ENCODE measurements at places on chromosomes 5 and 9.

GRCh38 chr5:135560858-135561257 is 17.9 kb downstream of the CXCL14 start:
- peak; percentile 3 for DNase-seq

DNA sequence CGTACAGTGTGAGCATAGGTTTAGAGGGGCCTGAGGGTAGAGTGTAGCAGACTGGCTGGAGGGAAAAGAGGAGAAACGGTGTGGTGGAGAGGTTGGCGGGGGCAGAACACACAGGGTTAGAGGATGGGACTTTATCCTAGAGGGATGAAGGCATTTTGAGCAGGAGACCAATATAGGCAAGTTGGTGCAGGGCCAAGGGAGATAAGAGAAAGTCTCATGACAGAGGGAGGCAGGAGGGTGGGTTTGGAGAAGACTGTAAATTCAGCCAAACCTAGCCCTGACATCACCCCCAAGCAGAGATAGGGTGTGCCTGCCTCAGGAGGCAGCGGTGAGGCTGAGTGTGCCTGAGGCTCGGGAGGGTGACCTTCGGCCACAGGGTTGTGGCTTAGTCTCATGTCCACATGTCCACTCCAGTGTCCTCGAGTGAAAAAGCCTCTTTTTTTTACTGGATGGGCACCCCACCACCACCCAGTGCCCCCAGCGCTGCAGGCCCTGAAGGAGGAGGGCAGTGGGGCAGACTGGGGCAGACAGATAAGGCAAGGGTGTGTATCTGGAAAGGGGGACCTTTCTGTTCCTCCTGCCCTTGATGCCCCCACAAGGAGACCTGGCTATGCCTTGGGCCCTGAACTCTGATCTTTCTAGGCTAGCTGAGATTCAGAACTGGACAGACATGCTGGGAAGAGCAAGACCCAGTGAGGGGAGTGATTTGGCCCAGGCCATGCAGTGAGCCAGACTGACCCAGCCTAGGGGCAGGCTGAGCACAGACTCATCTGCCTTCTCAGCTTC is 108.7 kb downstream of the RGS3 start:
- no peak for DNase-seq

- no peak for DNase-seq
These were observed 1.2 kb upstream of the ADGRV1 start for GRCh38 chr5:90557391-90557790.

- no peak for DNase-seq
These were observed 724 bp downstream of the SGTB start for GRCh38 chr5:65721050-65721719.

DNA sequence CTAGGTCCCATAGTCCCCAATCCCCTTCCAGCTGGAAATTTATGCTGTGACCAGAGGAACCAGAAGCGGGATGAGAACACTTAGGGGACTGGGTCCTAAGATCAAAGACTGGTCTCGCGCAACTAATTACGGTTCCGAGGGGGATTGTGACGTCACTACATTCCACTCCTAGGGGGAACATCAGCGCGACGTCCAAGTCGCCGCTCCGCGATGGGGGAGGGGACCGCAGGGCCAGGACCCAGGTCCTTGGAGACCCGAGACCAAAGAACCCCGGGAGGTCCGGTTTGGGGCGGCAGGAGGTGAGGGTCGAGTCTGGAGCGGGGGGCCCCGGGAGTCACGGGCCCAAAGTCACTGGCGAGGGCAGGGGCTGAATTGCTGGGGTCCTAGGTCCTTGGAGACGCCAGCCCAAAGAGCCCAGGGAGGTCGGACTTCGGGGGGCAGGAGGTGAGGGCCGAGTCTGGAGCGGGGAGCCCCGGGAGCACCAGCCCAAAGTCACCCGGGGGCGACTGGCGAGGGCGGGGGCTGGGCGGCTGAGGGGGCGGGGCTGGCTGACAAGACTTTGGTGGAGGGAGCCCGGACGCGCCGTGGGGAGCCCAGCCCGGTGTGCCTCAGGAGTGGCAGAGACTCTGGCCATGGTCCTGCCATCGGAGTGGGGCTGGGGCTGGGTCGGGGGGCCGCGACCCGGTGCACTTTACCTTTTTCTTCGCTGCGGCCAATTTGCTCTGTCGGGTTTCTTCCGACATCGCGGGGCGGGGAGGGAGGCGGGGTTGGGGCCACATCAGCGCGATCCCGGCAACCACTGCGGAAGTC is at the start of gene GOLGA2:
GOLGA2 (minus strand) TSS at position 810 of the 810 bp plus-strand sequence; CDS start at position 779, 31 bp downstream.
- peak; percentile 72 for DNase-seq

DNA sequence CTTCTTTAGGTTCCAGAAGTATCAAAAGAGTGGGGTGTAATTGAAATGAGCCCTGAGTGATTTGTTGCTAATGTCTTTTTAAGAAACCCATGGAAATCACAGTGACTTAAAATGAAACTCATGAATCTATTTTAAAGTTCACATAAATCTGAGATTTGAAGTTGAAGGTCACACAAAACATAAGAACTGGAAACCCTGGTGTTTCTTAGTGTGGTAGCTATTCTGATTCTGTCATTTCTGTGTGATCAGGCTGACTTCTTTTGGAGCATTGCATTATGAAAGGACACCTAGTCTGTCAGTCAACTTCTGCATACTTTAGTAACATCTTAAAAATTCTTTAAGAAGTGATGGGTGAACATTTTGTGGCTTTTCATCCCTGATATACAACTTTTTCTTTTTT is 448.8 kb downstream of the TLE4 start:
- DNase-seq, result no peak

GRCh38 chr9:134923466-134923865 is 5.8 kb upstream of the FCN1 start:
- DNase-seq, result no peak

DNA sequence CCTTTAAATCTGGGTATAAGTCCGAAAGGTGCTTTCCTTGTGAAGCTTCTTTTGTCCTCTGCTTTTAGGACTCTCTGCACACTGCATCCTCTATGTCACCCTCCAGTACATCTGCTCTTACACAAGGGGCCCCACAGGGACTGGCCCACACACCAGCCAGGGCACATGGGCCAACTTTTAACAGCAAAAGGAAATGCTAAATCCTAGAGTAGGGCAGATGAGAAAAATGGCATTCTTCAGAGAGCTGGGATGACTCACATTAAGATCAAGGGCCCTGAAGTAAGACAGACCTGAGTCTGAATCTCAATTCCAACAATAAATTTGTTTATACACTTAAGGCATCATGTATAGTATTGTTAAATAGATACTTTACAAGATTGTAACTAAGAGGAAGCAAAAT is 40.3 kb upstream of the CDKN2B start:
- no peak for DNase-seq

DNA sequence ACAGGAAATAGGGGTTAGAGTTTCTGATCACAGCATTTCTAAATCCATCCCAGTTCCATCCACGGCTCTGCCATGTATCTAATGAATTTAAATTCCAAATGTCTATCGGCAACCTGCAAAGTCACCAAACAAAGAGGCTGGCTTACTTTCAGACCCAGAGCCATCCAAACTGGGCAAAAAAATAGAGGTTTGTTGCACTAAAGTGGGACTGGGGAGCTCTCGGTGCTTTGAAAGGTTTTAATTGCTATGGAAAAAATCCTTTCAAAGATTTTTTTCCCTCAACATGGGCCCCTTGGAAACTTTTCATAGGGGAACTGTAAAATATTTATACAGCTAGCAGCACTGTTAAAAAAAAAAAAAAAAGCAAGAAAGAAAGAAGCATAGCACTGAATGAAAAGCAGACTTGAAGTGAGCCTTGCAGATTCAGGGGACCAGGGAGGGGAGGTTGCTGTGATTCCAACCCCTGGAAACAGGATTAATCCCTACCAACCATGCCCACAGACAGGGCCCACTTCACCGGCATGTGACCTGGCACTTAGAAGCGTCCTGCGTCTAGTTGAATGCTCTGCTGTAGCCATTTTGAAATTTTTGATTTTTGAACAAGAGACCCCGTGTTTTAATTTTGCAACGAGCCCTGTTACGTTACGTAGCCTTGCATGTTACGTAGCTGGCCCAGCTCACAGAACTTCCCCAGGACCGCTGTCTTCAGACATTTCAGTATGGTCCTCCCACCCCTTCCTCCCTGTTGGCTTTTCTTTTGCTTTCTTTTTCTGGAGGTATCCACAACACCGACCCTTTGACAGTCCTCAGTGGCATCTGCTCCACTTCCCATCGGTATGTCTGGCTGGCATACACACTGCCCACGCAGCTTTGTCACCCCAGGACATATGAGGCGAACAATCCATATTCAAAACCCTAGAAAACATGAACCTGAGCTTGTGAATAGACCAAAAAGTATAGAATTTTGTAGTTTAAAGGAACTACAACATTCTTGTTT is 105.3 kb upstream of the NFIB start:
- no peak for DNase-seq

DNA sequence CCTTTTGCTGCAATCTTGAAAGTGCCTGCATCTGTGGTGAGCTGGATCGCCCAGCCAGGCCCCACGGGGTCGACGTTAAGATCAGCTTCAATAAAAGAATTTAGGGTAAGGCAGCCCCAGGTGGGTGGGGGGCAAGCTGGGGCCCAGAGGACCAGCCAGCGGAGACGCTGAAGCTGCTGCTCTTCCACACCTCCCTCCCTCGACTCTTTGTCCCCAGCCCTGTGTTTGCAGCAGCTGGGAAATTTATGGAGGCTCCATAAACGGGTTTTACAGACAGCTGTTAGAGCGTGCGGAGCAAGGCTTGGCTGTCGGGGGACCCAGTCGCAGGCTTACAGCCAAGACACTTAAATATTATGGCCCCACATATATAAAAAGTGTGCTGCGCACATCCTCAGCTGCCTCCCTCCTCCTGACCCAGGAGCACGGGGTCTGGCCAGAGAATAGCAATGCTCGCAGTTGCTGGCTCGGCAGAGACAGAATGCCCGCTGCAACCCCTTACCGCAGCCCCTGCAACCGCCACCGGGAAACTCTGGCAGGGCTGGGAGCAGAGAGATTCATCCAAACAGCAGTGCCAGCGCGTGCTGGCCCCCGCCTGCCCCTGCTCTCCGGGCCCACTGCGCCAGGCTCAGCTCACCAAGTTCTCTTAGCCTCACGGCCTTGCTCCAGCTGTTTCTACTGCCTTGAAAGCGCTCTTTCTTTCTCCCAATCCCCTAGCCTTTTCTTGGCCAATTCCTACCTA is 28.4 kb upstream of the MVB12B start:
- no peak for DNase-seq

DNA sequence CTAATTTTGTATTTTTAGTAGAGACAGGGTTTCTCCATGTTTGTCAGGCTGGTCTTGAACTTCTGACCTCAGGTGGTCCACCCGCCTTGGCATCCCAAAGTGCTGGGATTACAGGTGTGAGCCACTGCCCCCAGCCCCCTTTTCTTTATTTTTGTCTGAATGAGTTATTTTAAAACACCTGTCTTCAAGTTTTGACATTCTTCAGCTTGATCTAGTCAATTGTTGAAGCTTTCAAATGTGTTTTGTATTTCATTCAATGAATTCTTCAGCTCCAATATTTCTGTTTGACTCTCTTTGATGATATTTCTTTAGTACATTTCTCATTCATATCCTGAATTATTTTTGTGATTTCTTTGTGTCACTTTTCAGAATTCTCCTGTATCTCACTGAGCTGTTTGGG is 486.2 kb downstream of the DMAC1 start:
- no peak for DNase-seq

- DNase-seq, result no peak
These were observed 164.3 kb downstream of the AGTPBP1 start for GRCh38 chr9:85577353-85577952.

DNA sequence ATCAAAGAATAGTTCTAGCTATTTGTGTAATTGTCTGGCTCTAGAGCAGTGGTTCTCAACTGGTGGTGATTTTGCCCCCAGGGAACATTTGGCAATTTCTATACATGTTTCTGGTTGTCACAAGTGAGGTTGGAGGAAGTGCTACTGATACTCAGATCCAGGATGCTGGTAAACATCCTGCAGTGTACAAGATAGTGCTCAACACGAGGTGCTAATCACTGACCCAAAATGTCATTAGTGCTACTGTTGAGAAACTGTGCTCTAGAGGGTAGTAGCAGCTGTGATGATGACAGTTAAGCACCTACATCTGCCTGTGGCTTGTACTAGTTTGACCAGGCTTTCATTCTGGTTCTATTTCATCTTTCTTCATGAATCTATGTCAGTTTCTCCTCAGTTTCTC is 22.1 kb downstream of the LRRC19 start:
- DNase-seq, result no peak

Measured in effector CD8-positive, alpha-beta T cell (primary cell).